ENCODE measurements at places on chromosomes 2 and 18.

- no peak for DNase-seq
Measured at GRCh38 chr18:76216096-76216495, 278.9 kb downstream of the ZNF516 start.

GRCh38 chr2:173589604-173590275 lies 235.1 kb downstream of the CDCA7 start:
- no peak for DNase-seq

GRCh38 chr2:7363906-7364305 lies 446.7 kb downstream of the RNF144A start:
- DNase-seq: no peak

GRCh38 chr2:37005118-37005868 lies 39.0 kb upstream of the STRN start:
- DNase-seq: no peak

DNA sequence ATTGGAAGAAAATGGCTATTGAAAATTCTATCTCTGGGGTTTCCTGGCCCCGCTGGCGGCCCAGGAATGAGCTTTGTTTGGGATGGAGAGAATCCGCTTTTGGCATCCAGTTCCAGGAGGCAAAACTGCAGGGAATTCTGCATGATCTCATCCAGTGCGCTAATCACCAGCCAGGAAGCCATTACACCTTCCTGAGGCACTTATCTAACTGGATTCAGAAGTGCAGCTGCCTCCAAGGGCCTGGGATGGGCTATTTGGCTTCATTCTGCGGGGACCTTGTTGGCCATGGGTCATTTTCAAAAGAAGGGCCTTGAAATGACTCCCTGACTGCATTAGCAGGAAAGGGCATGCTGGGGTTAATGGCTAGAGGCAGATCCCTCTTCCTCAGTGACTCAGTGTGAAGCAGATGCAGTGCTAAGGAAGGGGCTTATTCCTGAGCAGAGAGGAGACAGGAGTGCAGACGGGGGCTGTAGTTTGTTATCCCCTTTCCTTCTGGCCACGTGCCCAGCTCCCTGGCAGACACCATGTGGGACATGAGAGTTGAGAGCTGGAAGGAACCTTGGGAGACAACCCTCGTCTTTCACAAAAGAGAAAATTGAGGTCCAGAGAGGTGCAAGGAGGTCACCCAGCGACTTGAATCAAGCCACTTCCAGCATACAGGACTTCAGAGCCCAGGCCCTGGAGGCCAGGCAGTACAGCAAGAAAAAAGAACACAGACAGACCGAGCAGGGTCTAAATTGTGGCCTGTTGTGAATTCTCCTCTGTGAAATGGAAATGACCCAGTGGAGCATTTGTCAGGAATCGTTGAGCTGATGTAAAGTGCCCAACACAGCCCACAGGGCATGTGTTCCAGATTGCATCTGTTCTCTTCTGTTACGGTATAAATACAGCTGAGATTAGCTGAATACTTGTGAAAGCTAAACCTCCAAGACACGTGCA lies 161.8 kb downstream of the PRKCE start:
- DNase-seq: no peak

DNA sequence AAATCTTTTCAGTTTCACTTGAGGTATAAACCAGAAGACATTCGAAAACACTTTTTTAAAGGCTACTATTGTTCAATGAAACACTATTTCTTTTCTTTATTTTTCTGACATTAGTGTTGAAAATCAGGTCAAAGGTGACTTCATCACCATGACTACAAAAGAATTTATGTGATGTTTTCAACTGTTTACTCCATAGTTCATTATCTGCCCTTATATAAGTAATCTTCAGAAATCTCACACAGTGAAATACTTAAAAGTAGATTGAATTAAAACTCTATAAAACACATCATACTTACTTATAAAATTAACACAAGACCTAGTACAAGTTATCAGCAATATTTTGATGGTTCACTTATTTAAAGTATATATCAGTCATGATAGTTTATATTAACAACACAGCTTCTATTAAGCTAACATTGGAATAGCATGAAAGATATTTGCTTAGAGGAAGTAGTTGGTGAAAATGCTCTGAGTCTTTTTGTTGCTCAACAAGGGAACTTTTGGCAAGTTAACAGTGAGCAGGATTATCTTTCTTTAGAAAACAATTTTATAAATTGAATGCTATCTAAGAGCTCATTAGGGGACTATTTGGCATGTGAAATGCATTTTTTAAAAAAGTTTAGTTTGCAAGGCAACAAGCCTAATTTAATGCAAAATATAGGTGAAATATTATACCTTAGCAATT lies 60.8 kb downstream of the MC4R start:
- no peak for DNase-seq

DNA sequence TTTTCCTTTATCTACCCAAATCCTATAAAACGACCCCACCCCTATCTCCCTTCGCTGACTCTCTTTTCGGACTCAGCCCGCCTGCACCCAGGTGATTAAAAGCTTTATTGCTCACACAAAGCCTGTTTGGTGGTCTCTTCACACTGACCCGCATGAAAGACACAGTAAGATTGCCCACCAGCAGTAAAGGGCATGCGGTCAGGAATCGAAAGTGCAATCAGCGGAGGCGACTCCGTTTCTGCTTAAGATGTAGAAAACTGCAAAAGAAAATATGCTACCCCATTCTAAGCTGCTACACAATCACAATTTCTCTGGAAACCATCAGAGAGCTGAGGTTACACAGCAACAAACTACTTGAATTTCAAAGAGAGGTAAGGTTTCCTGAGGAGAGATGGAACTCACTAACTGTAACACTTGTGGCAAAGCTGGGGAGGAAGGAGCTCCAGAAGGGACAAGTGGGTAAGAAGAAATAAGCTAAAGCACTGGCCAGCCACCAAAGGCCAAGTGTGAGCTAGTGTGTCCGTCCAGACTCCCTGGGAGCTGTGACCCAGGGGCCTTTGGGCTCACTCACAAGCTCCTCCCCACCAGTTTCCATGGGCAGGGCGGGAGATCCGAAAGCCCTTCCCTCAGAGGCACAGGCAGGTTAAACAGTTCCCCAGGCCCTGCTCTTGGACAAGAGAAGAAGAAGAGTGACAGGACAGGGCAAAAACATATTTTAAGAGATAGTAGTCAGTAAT lies 72.8 kb upstream of the TGFA start:
- no peak for DNase-seq

GRCh38 chr2:206160125-206160806 lies 571 bp downstream of the EEF1B2 start:
- peak; percentile 93 for DNase-seq

GRCh38 chr18:75111760-75112159 lies 97.2 kb downstream of the PTGR3 start:
- DNase-seq: no peak

GRCh38 chr2:112493858-112494648 lies 12.1 kb downstream of the TTL start:
- peak; percentile 26 for DNase-seq

- DNase-seq: no peak
Measured at GRCh38 chr2:136054856-136055255, 63.1 kb downstream of the CXCR4 start.

- DNase-seq: no peak
Measured at GRCh38 chr2:180478883-180479282, 471.8 kb upstream of the CWC22 start.

DNA sequence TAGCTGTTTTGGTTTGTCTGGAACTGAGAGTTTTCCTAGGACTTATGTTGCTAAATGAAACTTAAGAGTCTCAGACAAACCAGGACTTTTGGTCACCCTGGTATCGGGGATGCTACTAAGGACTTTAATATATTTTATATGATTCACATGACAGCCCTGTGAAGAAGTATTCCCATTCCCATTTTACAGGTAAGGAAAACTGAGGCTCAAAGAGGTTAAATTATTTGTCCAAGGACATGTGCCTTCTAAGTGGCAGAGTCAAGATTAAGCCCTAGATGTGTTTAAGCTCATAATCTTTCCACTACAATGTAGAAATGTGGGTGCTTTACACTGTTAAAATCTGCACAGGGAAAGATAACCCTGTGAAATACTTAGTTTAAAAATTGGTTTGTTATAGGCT lies 77.7 kb upstream of the ATP5MC3 start:
- DNase-seq: no peak

DNA sequence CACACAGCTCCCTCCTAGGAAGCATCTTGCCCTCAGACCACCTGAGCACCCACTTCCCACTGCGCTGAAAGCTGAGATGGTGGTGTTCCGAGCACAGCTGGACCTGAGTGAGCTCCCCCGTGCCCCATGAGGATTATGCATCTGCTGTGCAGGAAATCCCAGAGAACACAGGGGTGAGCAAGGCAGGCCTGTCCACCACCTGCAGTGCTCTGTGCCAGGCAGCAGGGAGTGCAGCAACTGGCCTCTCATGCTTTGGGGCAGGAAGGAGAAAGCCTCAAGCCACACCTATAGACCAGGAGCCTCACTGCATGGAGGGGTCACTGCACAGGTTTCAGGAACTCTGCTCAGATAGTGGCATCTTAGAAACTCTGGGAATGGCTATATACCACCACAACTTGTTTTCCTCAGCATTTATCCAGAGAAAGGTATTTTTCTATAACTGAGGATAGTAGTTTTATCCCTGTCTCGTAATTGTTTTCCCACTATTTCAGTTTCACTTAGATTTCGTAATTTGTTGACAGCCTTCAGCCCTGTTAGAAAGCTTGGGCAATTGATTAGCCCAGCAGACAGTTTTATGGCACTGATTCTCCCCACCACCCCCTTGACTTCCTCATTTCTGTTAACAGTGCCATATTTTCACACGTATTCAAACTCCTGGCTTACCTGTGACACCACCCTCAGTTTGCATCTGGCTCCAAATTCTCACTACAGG lies 144.3 kb upstream of the DAPL1 start:
- no peak for DNase-seq

DNA sequence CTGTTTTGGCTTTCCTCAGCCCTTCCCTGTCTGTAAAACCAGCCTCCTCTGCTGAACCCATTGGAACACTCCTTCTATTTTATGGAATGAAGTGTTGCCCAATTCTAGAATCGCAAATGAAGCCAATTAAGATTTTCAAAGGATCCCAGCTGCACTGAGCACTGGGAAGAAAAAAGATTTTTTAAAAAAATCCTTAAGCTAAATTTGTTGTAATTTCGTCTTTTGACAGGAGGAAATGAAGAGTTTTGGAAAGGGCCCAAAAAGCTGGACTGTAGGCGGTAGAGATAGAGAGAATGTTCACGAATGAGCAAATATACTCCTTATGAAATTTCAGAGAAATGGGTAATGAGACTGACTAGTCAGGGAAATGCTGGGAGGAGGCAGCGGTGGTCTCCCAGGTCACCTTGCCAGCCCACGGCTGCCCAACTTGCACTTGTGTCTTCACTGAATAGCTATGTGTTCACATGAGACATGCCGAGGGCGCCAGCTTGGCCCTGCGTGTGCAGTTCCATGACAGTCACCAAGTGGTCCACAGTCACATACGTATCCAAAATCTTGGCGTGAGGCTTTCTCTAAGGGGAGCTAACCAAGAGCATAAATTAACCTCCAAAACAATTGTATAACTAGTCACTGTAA lies 69.9 kb downstream of the SGPP2 start:
- no peak for DNase-seq

DNA sequence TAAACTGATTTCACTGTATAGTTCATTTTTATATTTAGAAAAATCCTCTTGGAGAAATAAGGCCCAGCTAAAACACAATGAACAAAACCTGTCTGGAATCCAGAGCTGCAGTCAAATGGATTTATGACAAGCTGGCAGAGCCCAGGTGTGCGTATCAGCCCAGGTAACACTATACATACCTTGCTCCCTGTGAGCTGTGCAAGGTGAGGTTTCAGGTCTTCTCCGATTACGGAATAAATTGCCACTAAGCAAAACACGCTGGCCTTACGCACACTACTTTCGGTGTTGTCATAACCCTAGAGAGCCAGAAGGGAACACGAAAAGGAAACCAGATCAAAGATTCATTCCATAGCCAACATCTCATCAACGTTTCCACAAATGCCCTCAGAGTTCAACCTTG lies 61.9 kb upstream of the TFCP2L1 start:
- no peak for DNase-seq

DNA sequence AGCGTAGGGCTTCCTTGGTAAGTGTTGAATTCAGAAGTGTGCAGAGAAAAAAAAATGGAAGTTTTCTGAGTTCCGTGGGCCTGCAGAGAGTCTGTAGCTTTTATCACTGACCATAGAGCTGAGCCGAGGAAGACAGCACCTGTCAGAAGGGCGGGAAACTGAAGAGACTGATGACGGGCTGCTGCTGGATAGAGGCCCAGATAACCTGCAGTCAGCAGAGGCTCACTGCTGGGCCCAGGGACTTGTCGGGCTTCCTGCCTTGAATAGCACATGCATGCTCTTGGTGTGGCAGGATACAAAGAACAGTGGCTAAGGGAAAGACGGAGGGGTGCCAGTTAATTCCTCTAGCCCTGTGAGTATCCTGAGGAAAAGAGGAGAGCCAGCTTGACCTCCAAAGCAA lies 166.4 kb downstream of the MGAT5 start:
- no peak for DNase-seq

GRCh38 chr2:134372611-134373131 lies 118.8 kb downstream of the MGAT5 start:
- no peak for DNase-seq

GRCh38 chr2:196160101-196160500 lies 11.3 kb downstream of the STK17B start:
- no peak for DNase-seq

- DNase-seq: no peak
Measured at GRCh38 chr2:226489775-226490541, 309.7 kb downstream of the IRS1 start.

GRCh38 chr2:111986116-111986900 lies 68.8 kb upstream of the TMEM87B start:
- no peak for DNase-seq

DNA sequence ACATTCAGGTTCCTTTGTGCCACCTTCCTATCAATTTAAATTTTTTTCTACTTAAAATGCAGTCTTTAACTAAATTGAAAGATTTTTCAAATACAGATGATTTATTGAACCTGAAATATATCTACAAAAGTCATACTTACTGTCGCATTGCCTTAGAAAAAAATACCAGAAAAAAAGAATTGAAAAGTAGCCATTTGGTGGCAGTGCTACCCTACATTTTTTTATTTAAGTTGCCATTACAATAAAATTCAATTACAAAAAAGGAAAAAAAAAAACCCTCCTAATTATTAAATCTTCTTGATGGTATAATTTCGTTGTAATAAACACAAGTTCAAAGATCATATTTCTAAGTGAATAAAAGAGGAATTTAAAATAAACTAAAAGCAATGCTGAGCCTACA lies 43.4 kb downstream of the DSC3 start:
- DNase-seq: no peak

GRCh38 chr2:117980783-117981676 lies 32.8 kb downstream of the CCDC93 start:
- DNase-seq: no peak
